ENCODE measurements at places on chromosomes 16 and 17.
A peak's percentile ranks its signal among the peaks of the same experiment; 100 is the strongest.

DNA sequence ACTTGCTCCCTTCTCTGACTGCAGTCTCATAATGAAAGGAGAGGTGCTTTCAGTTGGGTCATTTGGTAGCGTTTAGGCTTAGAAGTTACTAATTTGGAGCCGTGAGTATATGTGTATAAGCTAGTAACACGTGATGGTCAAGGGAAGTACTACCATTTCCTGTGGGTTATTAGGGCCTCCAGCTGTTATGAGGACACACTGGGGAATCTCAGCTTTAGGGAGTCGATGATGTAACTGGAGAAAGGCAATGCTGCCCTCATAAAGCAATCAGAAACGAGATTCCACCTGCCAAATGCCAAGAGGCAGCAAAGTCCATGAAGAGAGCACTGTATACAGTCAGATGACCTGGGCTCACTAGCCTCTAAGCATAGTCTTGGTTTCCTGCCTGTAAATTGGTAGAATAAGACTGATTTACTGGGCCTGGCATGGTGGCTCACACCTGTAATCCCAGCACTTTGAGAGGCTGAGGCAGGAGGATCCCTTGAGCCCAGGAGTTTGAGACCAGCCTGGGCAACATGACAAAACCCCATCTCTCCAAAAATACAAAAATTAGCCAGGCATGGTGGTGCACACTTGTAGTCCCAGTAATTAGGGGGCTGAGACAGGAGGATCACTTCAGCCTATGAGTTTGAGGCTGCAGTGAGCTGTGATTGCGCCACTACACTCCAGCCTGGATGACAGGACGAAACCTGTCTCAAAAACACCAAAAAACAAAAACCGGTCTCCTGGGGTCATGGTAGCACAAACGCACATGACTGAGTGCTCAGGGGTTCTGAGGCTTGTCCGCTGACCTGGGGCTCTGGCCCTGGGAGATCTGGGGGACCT is 53.0 kb downstream of the SF3B3 start:
- no peak for DNase-seq

- no peak for DNase-seq
Observed at GRCh38 chr17:47335101-47335936, 11.6 kb downstream of the EFCAB13 start.

DNA sequence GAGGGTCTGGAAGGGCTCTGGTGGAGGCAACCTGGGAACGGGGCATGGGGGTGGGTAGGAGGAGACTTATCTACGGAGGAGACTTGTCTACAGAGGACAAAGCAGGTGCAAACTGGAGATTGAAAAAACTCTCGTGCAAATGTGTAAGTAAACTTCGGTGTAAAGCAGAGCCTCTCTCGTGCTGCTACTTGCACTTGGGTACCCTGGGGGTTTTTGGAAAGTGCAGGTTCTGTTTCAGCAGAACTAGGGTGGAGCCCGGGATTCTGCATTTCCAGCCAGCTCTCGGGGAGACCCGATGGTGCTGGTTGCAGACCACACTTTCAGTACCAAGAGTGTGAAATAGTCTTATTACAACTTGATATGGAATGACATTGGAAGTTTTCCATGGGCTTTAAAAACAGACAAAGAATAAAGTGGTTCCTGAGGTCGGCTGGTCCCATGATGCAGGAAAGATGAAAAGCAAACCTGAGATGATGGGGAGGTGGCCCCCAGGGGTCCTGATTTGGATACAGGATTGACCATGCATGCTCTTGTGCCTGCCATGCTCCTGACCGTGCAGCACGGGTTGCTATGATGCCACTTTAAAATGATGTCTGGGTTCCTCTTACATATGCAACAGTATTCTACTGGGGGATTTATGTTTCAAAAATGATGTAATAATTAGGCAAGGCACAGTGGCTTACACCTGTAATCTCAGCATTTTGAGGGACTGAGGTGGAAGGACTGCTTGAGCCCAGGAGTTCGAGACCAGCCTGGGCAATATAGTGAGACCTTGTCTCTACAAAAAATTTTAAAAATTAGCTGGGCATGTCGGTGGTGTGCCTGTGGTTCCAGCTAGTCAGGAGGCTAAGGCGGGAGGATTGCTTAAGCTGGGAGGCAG is 69.3 kb downstream of the IRF8 start:
- DNase-seq = no peak

DNA sequence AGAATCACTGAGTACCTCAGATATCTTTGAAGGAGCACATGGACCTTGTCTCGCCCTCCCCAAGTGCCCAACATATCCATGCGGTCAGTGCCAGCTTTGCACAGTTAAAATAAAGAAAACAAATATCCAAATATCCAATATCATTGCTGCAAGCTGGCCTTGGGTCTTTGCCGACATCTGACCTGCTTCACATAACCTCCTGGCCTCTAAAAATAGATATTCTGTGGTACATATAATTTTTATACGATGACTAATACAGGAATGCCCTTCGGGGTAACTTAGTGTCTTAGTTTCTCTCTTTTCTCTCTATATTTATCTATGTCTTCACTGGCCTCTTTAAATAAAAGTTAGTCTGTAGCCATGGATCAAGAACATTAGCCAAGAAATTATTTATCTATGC is 67.8 kb downstream of the MAF start:
- DNase-seq = no peak

DNA sequence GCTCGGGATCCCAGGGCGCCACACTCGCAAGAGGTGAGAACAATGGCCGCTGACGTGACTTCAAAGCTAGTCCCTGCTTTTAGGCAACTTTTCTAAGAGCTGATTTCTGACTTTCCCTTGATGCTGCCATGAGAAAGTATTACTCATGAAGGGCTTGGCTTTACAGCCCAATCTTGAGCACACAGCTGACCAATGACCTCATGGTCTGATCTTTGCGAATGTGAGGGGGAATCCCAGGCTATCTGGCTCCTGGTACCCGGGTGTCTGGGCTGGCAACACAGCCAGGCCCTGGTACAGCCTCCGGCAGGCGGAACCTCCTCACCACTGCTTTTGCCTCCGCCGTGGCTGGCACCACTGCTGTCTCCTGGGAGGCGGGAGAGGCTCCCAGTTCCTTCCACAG is 17.5 kb downstream of the NDUFAF8 start:
- no peak for DNase-seq

DNA sequence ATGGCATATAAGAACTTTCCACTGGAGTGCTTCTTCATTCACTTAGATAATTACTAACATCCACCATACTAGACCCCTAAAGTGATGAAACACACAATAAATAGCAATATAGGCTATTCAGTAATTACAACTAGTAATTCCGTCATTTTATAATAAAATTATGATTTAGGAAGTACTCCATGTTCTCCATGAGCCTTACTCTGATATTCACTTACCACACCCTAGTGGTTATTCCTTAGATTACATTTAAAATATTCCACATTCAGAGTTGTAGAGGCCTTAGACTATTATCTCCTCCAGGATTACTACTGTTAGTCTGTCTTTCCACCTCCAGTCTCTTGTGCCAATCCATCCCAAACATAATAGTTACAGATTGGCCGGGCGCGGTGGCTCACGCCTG is 62.4 kb downstream of the STH start:
- no peak for DNase-seq

GRCh38 chr17:69913216-69913615 is 161.8 kb upstream of the KCNJ16 start:
- peak; percentile 32 for DNase-seq

GRCh38 chr17:81481073-81481799 is 31.4 kb downstream of the ACTG1 start:
- DNase-seq = peak; percentile 90

- DNase-seq = no peak
Observed at GRCh38 chr17:58693751-58694150, 1.3 kb downstream of the RAD51C start.

Data from right hindlimb (tissue), 1 donor.